ENCODE measurements at places on chromosomes 1 and 21.
A peak's percentile ranks its signal among the peaks of the same experiment; 100 is the strongest.

DNA sequence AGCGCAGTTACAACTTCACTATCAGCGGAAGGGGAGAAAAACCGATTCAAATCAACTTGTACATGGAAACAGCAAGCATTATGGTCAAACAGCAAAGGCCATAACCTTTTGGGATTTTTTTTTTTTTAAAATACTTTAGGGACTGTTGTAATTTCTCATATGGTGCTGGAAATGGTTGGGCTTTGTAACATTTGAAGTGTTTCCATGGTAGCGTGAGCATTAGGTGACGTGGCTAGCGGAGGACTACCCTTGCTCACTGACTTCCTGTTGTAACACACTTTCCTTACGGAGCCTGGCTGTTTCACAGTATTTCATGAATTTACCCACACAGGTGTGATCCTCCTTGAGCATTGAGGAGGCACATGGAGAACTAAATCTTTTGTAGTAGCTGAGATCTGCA, 269.5 kb downstream of the TM2D1 start:
- DNase-seq = no peak

GRCh38 chr1:214633686-214634085, 30.7 kb downstream of the CENPF start:
- no peak for DNase-seq

- DNase-seq = no peak
Measured at GRCh38 chr1:162236201-162236600, 140.5 kb downstream of the SPATA46 start.

GRCh38 chr1:109482791-109483671, 674 bp upstream of the ATXN7L2 start:
- DNase-seq = no peak

GRCh38 chr21:43375837-43376477, 51.0 kb downstream of the SIK1 start:
- DNase-seq = no peak

DNA sequence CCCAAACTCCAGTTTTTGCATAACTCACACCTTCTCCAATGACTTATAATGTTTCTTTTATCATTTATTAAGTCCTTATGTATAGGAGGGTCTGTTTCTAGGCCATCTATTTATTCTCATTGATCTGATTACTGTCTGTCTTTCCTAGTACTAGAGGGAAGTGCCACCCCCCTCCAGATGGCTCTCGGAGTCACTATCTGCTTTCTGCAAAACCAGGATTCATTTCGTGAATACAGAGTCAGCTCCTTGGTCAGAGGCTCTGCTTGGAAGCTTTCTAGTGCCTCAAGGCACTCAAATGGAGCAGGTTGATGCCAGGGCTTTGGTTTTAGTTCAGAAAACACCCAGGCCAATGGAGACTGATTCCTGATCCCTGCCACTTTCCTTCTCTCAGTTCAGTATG, 102.3 kb upstream of the CD34 start:
- no peak for DNase-seq

GRCh38 chr21:33126569-33126968, 56.6 kb downstream of the OLIG1 start:
- DNase-seq = no peak

- peak; percentile 14 for DNase-seq
Measured at GRCh38 chr1:212119397-212119837, 83.9 kb downstream of the DTL start.

DNA sequence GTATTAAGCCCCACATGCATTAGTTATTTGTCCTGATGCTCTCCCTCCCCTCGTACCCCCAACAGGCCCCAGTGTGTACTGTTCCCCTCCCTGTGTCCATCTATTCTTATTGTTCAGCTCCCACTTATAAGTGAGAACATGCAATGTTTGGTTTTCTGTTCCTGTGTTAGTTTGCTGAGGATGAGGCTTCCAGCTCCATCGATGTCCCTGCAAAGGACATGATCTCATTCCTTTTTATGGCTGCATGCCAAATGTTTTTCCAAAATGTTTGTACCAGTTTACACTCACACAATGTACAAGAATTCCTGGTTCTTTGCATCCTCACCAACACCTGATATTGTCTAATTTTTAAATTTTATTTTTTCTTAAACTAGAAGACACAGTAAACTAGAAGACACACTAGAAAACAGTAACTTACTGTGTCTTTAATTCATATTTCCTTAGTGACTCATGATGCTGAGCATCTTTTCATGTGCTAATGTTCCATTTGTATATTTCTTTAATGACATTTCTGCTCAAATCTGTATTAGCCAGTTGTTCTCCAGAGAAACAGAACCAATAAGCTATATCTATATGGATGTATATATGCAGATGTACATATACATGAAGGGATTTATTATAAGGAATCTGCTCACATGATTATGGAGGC, 19.4 kb upstream of the USP1 start:
- no peak for DNase-seq

DNA sequence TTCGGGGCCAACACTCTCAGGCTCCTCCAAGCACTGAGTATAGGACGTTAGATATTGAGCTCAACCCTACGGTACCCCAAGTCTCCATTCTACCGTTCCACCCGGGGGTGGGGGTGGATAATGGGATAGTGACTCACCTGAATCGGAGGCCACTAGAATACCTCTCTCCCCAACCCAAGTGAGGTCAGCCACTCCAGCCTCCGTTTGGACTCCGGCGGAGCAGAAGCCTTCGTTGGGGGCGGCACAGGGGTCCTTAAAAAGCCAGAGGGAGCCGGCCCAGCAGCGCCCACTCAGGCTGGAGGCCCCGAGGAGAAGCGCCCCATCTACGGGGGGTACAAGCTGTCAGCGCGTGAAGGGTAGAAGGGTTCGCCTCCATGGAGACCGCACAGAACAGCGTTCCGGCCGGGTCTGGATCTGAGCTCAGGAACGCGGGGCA, 556 bp downstream of the WDR77 start:
- no peak for DNase-seq

DNA sequence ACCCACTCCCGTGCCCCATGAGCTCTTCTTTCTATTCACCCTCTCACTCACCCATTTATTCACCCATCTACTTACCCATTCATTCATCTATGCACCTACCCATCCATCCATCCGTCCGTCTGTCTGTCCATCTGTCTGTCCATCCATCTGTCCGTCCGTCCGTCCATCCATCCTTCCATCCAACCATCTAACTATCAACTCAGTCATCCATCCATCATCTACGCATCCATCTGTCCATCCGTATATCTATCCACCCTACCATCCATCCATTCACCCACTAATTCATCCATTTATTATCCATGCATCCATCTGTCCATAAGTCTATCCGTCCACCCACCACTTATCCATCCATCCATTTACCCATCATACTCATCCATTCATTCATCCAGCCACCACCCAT, 10.8 kb upstream of the CSF3R start:
- no peak for DNase-seq

- no peak for DNase-seq
Measured at GRCh38 chr21:16196001-16196400, 466.2 kb downstream of the USP25 start.
